ENCODE measurements at places on chromosomes 11 and 22.

DNA sequence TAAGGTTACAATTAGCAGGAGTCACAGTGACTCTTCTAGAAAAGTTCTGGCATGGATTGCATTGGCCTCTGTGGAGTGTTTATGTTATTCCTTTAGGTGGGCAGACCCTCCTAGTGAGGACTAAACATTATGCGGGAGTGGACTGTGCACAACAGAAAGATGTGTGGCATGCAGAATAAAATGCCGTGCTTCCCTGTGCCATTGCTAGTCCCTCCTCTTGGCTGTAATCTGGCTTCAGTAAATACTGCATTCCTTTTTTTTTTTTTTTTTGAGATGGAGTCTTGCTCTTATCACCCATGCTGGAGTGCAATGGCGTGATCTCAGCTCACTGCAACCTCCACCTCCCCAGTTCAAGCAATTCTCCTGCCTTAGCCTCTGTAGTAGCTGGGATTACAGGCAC lies 45.0 kb downstream of the SLC5A1 start:
- no peak for DNase-seq

GRCh38 chr11:60204922-60205321 lies 22.0 kb upstream of the MS4A6A start:
- DNase-seq, result no peak

DNA sequence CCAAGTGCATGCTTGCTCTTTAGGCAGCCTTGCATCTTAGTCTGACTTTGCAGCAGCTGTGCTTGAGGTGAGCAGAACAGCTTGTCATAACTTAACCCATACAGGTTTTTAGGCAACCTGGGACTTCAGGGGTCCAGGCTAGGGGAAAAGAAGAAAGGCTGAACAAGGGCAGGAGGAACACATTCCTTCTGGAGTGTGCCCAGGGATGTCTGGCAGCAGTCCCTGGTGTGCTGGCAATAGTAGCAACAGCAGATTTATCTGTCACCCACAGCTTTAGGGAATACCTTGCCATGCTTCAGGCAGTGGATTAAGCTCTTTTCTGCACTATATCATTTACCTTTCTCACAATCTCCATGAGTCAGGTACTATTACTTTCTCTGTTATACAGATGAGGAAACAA lies 513.0 kb downstream of the RAB38 start:
- DNase-seq, result no peak

DNA sequence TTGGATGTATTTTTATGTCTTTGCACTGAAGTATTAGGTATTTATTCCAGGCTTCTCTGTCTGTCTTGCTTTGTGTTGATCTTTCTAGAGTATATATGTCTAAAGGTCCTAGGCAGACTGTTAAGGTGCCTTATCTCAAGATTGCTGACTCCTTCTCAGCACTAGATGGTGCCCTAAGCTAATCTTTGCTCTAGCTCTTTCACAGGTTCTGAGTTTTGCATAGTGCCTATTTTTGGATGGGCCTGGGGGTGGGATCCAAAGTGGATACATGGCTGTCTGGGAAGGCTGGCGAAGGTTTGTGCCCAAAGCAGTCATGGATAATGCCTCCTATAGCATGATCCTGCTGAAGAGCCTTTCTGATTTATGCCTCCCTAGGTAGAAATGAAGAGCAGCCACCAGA lies 154.9 kb downstream of the TRPC6 start:
- no peak for DNase-seq

DNA sequence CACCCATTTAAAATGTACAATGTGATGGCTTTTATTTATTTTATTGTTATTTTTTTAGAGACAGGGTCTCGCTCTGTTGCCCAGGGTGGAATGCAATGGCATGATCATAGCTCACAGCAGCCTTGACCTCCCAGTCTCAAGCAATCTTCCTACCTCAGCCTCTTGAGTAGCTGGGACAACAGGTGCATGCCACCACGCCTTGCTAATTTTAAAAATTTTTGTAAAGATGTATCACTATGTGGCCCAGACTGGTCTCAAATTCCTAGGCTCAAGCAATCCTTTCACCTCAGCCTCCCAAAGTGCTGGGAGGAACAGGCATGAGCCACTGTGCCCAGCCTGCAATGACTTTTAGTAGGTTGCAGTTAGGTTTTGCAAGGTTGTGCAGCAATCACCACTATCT lies 14.3 kb downstream of the CLDN5 start:
- DNase-seq, result no peak
